ENCODE measurements at places on chromosomes 1 and 21. TPM values are rescaled to one million over a fixed set of nuclear protein-coding genes. Genes with fewer than 3 reads are reported as not detected.

- peaks cover 30% of the 10 kb centered on the region for H3K4me1 ChIP-seq
- no peaks in the 10 kb centered on the region for H3K36me3 ChIP-seq
- no peak overlapping the region for H3K27ac ChIP-seq
- no peaks in the 10 kb centered on the region for H3K27me3 ChIP-seq
- peak overlapping the region; percentile 78 for H3K4me3 ChIP-seq
- DNase-seq: no peak
Measured at GRCh38 chr1:224331326-224331725, 1.4 kb upstream of the NVL start.

DNA sequence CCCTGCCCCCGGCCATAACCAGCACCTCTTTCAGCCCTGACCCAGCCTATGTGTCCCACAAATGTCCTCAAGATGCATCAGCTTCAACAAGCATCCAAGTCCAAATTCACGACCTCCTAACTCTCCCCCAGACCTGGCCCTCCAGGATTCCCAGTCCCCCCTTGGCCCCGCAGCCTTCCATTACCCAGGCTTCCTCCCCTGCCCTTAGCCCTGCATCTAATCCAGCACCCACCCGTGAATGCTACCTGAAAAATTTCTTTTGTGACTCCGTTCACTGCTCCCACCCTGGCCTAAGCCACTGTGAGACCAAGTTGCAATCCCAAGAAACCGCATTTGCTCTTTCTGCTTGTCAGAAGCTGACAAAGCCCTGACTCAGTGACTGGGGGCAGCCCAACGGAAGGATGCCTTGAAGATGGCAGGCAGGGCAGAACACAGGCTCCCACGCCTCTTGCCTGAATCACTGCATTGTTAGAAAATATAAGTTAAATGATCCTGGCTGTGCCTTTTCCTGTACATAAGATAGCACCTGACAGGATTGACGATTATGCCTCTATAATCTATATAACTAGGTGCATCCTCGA lies 939 bp upstream of the MFAP2 start:
- peaks cover 8% of the 10 kb centered on the region for H3K36me3 ChIP-seq
- peaks cover 57% of the 10 kb centered on the region for H3K4me1 ChIP-seq
- DNase-seq: no peak
- H3K27me3 ChIP-seq: no peaks in the 10 kb centered on the region
- H3K27ac ChIP-seq: no peak overlapping the region

Gene CFAP410
- 26.4 TPM for total RNA-seq

Gene FMO2
- 23.1 TPM for total RNA-seq

Gene TSPAN1
- 4.4 TPM for total RNA-seq

Gene KCNJ9
- total RNA-seq: 0.13 TPM

Gene KRTAP12-2
- 29.3 TPM for total RNA-seq

DNA sequence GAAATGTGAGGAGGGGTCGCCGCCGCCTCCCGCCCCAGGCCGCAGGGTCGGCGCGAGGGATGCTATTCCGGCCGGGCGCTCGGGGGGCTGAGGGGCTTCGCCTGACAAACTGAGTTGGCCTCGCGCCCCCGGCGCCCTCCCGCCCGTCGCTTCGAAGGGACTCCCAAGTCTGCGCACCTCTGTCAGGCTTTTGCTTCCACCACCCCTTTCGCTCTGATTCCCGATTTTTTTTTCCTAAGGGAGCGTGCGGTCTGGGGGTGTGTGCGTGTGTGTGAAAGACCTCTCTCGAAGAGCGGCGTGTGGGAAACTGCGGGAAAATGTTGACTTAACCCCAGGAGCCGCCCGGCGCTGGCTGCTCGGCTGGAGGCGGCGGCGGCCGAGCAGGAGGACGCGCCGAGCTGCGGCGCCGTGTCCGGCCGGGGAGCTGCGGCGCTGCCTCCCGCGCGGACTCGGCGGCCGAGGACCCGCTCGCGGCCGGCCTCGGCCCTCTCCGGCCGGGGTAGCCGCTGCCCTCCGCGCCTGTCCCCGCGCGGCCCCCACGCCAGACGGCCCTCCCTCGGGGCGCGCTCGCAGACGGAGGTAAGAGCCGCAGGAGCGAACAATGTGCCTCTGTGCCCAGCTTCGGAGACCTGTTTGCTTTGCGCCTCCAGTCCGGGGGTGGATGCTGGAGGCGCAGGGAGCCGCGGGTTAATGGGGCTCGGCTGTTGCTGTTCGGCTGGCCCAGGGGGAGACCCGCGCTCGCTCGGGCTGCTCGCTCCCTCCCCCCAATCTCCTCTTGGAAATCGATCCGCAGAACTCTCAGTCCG lies 1.1 kb downstream of the ADGRL2 start:
- H3K27me3 ChIP-seq: peaks cover 30% of the 10 kb centered on the region
- no peaks in the 10 kb centered on the region for H3K36me3 ChIP-seq
- peak; percentile 66 for DNase-seq
- peaks cover 27% of the 10 kb centered on the region for H3K4me1 ChIP-seq
- peak overlapping the region; percentile 80 for H3K4me3 ChIP-seq

GRCh38 chr1:2300004-2300771 lies 72.1 kb downstream of the SKI start:
- H3K4me1 ChIP-seq: peaks cover 84% of the 10 kb centered on the region
- peak overlapping the region; percentile 36 for H3K4me3 ChIP-seq
- peak overlapping the region; percentile 83 for H3K27ac ChIP-seq
- no peaks in the 10 kb centered on the region for H3K27me3 ChIP-seq
- H3K36me3 ChIP-seq: peaks cover 21% of the 10 kb centered on the region

GRCh38 chr21:36664662-36664990 lies 34.3 kb upstream of the SIM2 start:
- no peak overlapping the region for H3K4me3 ChIP-seq
- H3K36me3 ChIP-seq: no peaks in the 10 kb centered on the region
- peaks cover 13% of the 10 kb centered on the region for H3K4me1 ChIP-seq
- H3K27me3 ChIP-seq: peaks cover 66% of the 10 kb centered on the region
- no peak for DNase-seq
- H3K27ac ChIP-seq: no peak overlapping the region

DNA sequence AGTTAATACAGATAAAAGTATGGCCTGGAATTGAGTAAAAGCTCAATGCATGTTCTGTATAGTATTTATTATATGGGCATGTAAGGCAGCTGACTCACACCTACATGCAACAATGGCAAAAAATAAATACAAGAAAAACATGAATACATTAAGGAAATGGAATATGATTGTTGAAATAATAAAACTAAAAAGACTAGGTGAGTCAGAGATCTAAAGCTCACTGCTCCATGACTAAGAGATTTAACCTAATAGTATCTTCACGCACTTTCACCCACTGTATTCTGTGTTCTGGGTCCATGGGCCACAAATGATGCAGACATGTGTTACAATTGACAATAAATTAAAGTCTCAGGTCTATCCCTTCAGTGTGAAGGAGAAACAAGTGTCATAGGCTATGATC lies 607.0 kb downstream of the AGBL4 start:
- DNase-seq: no peak
- no peak overlapping the region for H3K4me3 ChIP-seq
- H3K36me3 ChIP-seq: no peaks in the 10 kb centered on the region
- no peaks in the 10 kb centered on the region for H3K4me1 ChIP-seq
- H3K27ac ChIP-seq: no peak overlapping the region

Gene HSPB7
- total RNA-seq: 4.8 TPM

All from suprapubic skin (tissue), 4 donors.